ENCODE measurements at places on chromosomes 7 and 10.

GRCh38 chr10:3215153-3215775 is 42.7 kb upstream of the PITRM1 start:
- no peak for DNase-seq

DNA sequence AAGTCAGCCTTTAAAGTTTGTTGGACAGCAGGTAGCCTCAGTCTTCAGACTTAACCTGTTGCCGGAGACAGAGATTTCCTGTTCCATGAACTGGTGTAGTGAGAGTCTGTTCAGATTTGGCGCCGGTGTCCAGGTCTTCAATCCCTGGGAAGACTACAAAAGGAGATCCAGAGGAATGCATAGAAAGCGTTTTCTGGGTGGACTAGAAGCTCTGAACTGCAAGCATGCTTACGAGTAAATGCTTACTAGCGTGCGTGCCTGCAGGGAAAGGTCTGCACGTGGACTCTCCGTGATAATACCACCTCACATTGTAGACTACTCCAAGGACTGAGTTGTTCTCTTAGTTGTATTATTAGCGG is 878 bp downstream of the GLRX3 start:
- no peak for DNase-seq

GRCh38 chr7:18541181-18541870 is 45.8 kb downstream of the HDAC9 start:
- DNase-seq: no peak

DNA sequence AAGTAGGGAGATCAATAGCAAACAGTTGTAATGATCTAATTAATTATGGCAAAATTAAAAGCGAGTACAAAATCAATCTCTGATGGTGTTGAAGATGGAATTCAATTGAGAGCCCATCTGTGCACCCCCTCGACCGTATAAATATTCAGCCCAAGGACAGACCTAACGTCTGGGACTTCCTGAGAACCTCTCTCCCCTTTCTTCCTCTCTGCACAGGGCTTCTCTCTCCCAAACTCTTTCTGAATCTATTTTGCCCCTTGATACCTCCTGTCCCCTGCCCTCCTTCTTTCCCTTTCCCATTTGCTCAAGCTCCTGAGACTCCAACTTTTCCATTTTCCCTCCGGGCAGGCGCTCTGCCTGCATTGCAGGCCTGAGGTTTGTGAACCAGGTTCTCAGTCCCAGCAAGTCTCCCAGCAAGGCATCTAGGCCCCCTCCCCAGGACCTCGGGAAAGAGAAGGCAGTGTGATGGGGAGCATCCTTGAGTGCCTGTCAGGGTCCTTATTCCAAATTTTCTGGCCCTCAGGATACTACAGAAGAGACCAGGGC is 8.5 kb upstream of the PAX2 start:
- DNase-seq: no peak

DNA sequence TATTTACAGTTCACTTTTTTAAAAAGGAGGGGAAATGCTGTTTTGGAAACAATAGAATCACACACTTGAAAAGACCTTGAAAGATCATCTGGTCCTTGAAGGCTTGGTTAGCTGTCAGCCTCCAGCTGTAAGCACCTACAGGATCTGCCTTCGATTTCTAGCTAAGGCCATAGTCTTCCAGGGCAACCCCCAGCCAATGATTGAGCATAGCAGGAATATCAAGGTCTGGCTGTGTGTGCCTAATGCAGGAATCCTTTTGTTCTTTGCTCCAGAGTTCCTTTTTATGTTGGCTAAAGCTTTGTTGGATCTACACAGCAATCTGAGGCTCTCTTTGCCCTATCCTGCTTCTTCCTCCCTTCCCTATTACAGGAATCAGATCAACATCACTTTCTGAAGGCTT is 5.2 kb upstream of the YAE1 start:
- no peak for DNase-seq

GRCh38 chr7:77893813-77894212 is 95.2 kb downstream of the PHTF2 start:
- DNase-seq: no peak

GRCh38 chr7:3994764-3995163 is 687.3 kb upstream of the FOXK1 start:
- DNase-seq: no peak

DNA sequence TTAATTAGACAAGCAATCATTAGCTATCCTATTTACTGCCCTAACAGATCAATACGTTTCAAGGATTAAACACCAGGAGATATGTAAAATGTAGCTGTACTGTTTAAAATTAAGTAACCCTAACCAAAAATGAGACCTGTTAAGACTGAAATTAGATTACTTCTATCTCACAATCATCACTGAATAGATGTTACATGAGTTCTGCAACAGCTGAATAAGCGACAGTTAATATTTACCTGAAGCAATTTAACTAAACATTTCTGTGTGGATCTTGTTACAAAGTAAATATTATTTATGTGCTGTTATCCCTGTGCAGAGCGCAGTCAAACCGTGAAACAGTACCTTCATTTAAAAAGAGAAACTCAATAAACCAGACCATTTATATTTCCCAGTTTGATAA is 122.5 kb downstream of the RELN start:
- peak; percentile 94 for DNase-seq

DNA sequence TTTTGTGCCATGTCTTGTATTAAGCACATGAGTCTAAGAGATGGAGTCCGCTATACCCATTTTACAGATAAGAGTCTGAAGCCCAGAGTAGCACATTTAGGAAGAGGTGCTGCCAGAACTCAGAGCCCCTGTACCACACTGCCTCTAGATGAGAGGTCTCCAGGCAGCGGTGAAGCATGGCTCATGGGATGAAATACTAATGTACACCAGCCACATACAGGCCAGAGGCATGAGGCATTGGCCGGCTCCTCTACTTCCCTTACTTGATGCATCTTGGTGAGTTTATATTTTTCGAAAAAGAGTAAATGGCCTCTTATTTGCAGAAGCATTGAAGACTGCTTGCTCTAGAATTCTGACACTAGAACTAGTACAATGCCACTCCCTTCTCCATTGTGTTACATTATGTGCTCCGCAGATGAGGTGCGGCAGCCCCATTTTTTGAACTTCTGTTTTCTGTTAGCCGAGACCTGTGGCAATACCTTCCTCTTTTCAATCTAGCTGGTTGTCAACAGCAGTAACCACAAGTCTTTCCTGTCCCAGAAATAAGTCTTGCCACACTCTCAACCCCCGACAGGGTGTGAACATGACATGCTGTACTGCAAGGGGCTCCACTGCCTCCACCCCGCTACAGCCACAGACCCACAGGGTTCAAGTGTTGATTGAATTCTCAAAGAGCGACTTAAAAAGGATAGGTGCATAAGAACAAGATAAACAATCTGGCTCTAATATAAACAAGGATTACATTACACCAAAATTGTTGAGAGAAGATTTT is 145.3 kb downstream of the CELF2 start:
- no peak for DNase-seq

DNA sequence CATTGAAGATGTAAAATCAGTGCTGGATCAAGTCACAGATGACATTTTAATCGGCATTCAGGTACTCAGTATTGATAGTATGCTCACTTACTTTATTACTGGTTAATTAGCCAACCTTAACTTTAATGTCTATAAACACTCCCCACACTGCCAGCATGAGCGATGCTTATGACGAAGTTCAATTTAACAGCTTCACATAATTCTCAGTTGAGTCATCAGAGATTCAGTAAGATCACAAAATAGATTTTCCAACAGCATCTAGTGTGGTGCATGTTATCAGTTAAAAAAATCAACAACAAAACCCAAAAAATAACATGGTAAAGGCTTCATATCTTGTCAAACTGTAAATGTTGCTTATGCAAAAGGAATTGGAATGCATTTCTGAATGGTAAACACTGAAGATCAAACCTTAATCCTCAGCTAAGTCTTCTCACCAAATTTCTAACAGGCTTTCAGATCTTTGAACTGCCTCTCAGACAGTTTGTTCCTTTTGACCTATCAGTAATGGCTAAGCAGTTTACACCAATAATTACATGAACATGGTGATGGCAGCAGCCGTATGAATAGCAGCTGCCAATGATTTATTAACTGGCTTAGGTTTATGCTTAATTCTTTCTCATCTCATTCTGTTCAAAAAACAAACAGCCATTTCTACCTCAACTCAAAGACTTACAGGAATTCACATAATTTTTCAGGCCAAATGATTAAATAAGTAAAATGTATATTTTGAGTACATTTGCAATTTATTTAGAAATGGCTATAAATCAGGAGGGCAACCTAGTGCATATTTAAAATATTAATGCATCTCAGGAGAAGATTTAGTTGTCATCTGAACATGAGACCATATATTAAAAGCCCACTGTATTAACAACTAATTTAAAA is 98.5 kb downstream of the CABCOCO1 start:
- DNase-seq: peak; percentile 12

DNA sequence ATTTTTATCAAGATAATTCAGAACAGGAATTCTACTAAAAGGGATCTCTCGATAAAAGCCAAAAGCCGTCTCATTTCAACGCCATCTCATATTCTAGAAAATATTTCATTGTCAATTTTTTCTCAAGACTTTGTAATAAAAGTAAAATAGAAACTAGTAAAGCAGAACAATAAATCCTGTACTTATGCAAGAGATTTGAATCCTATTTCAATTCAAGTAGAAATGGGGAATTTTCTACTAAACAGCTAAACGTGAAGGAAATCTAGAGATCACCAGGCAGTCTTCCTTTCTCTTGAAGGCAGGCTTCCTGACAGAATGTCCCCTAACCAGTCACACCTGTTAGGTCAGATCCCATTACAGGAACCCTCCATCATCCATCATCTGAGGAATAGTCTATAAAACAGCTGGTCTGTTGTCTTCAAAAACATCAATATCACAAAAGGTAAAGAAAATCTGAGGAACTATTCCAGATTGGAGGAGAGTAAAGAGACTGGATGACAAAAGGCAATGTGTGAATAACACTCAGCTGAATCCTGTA is 23.7 kb downstream of the USP6NL start:
- DNase-seq: no peak

- no peak for DNase-seq
Measured at GRCh38 chr7:105805447-105806019, 70.9 kb downstream of the ATXN7L1 start.

GRCh38 chr10:10209167-10209566 is 808.5 kb upstream of the CELF2 start:
- no peak for DNase-seq

- DNase-seq: no peak
Measured at GRCh38 chr10:91743465-91743864, 54.8 kb upstream of the TNKS2 start.

- DNase-seq: peak; percentile 73
Measured at GRCh38 chr7:104328296-104328969, at the start of gene LHFPL3. LHFPL3 (plus strand) TSS chr7:104328603.

GRCh38 chr10:61894133-61894532 is 7.4 kb upstream of the ARID5B start:
- DNase-seq: no peak

GRCh38 chr7:129122751-129123509 is 21.6 kb upstream of the TSPAN33 start:
- DNase-seq: no peak

DNA sequence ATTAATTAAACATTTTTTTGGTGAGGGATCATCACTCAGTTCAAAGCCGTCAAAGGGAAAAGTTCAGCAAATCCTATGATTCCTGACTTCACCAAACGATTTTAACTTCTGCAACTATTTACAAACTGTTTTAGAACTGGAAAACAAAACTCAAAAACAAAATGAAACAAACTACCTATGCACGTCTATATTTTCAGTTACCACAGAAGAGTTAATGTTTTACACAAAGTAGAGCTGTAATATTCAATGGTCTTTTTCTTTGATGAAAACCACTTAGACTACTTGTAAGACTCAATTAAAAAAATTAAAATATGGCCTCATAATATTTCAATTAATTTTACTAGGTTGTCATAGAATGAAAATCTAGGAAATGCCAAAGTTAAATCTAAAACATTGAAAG is 131.5 kb downstream of the ATE1 start:
- DNase-seq: no peak

GRCh38 chr7:12403287-12404181 is at the start of gene VWDE:
VWDE (minus strand) TSS chr7:12403865; CDS start chr7:12403716, 149 bp downstream.
- peak; percentile 96 for DNase-seq

GRCh38 chr10:97451605-97452004 is 5.6 kb downstream of the ZDHHC16 start:
- DNase-seq: no peak

- DNase-seq: no peak
Measured at GRCh38 chr10:73168465-73168803, 515 bp downstream of the FAM149B1 start.
